ENCODE measurements at places on chromosomes 6 and 20.
A peak's percentile ranks its signal among the peaks of the same experiment; 100 is the strongest.

GRCh38 chr20:47392015-47392720, 35.7 kb upstream of the ZMYND8 start:
- no peak for DNase-seq

GRCh38 chr6:155432293-155432692, 23.3 kb downstream of the NOX3 start:
- no peak for DNase-seq

- peak; percentile 31 for DNase-seq
Observed at GRCh38 chr6:6721606-6722005, 133.1 kb downstream of the LY86 start.

GRCh38 chr6:16803294-16804200, 42.3 kb upstream of the ATXN1 start:
- DNase-seq: no peak

GRCh38 chr20:10060226-10060625, 25.4 kb downstream of the ANKEF1 start:
- no peak for DNase-seq

DNA sequence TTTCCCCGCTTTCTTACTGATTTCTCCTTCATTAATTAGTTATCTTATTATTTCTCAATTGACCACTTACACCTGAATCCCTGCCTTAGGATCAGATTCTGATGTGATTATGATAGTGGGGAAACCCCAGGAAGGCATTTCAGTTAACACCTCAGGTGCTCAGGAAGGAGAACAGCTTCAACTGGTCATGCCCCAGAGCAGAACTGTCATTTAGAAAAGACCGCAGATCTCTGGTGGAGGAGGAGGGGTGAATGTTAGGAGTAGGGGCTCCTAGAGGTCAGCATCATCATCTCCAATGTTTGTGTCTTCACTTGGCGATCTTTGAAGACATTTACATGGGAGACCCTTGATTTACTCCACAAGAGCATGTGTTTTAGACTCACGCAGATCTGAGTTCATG, 44.5 kb downstream of the PROKR2 start:
- no peak for DNase-seq

GRCh38 chr20:25987073-25987927, 290.6 kb upstream of the ZNF337 start:
- peak; percentile 15 for DNase-seq

DNA sequence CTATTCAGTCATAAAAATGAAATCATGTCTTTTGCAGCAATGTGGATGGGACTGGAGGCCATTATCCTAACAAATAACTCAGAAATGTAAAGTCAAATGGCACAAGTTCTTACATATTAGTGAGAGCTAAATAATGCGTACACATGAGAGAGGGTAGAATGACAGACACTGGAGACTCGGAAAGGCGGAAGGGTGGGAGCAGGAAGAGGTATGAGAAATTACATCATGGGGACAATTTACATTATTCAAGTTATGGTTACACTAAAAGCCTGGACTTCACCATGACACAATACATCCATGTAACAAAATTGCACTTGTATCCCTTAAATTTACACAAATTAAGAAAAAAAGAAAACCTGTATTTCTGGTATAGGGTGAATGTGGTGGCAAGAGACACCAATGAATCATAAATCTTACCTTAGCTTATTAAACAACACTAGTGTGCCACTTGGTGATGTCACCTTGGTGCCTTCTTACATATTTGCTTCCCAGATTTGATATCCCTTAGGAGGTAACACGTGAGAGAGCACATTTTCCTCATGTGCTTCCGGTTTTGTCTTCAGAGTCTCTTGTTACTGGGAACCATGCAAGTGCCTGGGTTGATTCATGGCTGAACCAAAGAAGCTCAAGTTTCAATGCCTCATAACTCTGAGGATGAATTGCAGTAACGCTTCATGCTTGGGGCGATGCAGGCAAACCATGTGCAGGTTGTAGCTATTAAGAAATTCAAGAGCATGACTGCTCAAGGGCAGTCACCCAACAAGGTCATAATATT, 84.6 kb downstream of the DCDC2 start:
- no peak for DNase-seq

- DNase-seq: no peak
Observed at GRCh38 chr6:84718038-84718955, 46.1 kb downstream of the TBX18 start.

DNA sequence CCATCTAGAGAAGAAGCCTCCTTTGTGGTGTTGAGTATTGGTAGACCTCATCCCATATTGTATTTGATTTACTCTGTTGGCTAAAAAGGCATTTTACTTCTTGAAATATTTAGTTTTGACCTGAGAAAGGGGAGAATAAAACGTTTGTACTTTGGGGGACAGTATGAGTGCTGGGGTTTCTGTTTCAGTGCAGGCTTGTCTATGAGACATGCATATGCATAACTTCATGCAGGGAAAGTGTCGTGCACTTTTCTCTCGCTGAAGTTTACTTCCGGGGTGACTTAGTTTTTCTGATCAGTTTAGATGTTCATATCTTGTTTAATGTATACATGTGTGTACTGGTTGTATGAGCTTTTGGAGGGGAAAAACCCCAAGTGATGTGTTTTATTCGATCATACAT, 59.5 kb downstream of the UTRN start:
- DNase-seq: no peak

DNA sequence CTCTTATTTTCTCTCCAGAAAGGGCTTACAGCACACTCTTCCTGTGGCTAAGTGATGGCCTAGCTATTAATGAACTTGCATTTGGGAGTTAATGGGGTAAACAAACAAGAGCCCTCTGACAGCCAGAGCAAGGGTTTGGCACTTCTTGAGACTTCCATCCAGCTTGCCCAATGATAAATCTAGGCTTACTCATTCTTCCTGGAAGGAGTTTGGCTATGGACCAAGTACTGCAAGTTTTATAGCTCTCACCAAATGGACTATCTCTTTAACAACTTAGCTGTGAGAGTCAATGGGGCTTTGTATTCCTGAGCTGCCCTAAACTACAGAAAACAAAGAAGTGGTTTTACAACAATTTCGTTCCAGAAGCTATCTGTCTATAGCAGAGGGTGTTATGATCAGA, 16.7 kb upstream of the PI3 start:
- DNase-seq: no peak

DNA sequence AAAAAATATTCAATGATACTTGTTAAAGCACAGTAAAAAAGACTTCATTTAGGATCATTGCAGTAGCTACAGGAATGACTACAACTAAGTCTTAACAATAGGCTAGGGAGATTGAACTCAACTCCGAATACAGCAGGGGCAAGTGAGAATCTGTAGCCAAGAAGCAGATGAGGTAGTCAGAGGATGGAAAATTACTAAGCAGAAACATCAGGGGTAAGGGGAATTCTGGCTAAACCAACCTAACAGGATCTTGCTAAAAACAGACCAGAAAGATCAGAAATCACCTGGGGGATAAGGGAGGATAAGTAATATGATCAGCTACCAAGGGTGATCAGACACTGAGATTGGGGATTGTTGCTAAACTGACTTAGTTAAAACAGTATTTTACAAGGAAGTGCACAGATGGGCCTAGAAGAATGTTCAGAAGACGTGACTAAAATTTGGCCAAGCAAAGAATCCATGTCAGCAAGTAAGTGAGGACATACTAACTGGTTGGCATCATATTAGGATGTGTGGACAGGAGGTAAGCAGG, 217.5 kb downstream of the TENT5A start:
- DNase-seq: no peak

GRCh38 chr20:2920473-2920872, 47.2 kb downstream of the PTPRA start:
- DNase-seq: no peak

- no peak for DNase-seq
Observed at GRCh38 chr6:46505693-46506512, 14.7 kb upstream of the RCAN2 start.

DNA sequence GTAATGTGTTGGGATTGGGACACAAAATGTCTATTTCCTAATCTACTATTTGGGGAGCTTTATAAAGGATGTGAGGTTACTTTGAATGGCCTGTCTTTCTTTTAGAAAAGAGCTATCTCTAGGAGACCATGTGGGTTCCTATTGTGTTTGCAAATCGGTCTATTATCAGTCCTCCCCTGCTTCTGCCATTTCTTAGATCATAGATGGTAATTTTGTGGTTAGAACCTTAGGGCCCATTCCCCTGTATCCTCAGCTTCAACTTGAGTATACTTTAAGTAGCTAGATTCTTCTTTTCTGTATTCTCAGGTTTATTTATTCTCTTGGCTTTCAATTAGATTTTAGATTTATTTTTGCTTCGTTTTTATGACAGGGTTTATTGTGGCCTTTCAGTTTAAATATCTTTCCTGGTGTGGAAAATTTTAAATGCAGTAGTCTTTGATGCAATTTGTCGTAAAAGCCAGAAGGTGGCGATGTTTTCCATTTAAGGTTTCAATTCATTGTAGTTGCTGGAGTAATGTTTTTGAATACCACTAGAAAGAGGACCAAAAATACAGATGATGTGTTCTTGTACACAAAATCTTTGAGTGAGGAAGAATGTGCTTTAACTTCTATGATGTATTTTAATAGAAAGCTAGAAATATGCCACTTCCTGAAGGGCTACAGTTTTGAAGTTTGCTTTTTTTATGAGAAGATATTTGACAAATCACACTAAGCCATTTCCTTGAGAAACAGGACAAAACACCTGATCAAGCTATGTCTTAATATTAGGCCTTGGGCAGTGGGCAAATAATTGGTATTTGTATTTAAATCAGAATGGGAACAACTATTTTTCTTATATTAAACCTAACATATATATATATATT, 20.3 kb downstream of the TBPL1 start:
- peak; percentile 68 for DNase-seq

DNA sequence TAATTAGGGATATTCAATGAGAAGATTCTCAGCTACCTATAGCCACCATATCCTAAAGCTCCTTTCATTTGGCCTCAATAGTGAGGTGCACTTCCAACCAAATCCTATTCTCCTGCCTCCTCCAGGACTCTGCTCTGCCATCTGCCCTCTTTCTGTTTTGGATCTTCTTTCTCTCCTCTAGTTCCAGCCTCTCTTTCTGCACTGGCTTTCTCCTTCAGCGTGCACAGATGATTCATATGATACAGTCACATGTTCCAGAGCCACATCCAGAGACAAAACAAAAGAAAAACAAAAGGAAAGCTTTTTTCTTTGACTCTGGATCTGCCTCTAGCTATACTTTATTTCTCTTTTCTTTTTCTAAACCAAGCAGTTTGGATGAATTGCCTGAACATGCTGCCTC, 531.9 kb upstream of the MAN1A1 start:
- no peak for DNase-seq

DNA sequence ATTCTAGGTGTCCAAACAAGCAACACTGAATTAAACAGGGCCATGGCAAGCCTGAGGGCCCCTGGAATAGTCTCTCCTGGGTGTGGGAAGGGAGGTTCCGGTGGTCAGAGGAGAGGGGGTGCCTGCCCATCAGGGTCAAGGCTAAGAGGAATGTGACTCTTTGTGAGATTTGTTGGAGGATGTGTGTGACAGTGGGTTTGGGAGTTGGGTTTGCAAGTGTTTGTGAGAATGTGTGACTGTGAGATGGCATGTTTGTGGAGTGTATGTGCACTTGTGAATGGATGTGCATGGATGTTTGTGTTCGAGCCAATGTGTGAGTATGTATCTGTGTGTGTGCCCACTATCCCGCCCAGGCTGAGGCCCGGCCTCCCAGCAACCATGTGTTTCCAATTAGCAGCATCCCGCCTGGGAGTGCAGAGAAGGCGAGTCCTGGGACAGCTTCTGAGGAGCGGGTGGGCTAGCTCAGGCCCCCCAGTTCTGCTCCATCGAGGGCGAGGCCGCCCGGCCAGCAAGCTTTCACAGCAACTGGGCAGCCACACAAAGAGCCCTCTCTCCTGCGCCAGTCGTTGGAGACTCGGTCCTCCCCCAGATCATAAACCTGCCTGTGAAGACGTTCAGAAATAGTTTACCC, 12.6 kb downstream of the FOXC1 start:
- no peak for DNase-seq

GRCh38 chr6:36616893-36617521, 22.8 kb downstream of the SRSF3 start:
- DNase-seq: peak; percentile 60

- DNase-seq: no peak
Observed at GRCh38 chr6:36804563-36804962, 34.7 kb downstream of the CPNE5 start.
